ENCODE measurements at places on chromosomes 12 and 14.
A peak's percentile ranks its signal among the peaks of the same experiment; 100 is the strongest.

DNA sequence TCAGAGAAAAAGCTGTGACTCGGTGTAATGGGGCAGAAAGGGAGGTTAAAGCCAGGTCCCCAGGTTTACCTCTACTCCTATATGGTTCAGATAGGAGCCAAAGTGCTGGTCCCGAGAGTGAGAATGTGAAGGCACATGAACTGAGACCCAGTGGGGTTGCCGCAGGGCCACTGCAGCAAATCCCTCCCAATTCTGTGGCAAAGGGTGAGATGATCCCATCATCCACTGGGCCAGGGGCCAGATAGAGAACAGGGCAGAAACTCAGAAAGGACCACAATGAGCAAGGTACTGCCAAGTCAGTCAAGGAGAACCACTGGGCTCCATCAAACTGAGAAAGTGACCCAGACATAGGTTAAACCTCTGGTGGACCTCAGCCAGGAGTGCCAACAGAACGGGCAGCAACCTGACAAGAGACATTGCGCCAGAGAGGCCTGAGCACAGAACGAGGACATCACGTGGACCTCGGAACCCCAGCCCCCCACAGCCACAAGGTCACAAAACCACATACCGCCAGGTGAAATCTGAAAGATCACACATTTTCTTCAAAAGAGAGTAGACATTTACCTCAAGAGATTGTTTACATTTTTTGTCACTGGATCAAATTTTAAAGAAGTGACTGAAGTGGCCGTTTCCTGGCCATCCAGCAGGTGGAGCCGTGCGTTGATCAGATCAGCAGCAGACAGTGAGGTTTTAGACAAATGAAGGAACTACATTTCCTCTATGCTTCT lies 20.5 kb upstream of the ITPR2 start:
- DNase-seq = peak; percentile 54

GRCh38 chr12:75738486-75738885 lies 227.1 kb upstream of the KRR1 start:
- DNase-seq = no peak

GRCh38 chr12:100956311-100956852 lies 161.8 kb downstream of the ANO4 start:
- no peak for DNase-seq

- no peak for DNase-seq
These were observed 195.5 kb downstream of the CACNA1C start for GRCh38 chr12:2248087-2248900.
